ENCODE measurements at places on chromosomes 11 and 22.

GRCh38 chr22:35684270-35684700 is 33.4 kb upstream of the APOL5 start:
- DNase-seq = no peak

DNA sequence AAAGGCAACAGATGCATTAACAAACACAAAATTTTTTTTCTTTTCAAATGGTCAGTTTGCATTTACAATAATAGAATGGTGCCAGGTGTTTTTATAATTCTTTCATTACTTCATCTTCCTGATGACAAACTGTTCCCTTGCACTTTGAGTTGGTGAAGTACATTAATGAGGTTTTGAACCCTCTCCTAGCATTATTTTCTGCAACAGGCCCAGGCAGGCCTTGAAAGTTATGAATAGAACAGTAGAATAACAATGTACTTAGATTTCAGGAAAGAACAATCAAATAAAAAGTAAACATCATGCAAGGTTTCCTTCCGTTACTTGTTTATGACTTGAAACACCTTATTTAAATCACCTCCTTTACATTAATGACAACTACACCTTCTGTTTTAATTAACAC is 9.6 kb downstream of the BTG4 start:
- DNase-seq = peak; percentile 1

GRCh38 chr22:46504584-46504983 is 32.8 kb downstream of the CELSR1 start:
- no peak for DNase-seq

DNA sequence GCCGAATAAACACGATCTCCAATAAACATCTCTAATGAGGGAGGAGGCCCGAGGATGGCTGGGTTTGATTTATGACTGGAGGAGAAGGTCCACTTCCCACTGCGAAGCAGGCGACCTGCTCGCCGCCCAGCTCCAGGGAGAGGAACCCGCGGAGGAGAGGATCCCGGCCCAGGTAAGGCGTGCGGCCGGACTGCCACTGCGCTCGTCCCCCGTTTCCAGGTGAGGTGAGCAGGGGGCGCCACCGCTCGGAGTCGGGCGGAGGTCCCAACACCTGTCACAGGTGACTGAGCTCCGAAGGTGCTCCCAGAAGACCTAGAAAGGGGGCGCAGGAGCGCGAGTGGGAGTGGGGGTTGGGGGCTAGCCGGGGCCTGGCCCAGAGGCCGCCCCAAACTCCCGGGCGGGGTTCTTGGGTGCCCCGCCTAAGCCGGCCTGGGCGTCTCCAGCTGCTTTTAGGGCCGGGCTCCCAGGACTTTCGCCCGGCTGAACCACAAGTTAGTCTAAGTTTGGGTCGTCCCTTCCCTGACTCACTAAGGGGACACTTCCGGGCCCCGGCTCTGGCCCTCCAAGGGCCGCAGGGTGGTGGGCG is 5.4 kb upstream of the PAX6 start:
- DNase-seq = no peak

DNA sequence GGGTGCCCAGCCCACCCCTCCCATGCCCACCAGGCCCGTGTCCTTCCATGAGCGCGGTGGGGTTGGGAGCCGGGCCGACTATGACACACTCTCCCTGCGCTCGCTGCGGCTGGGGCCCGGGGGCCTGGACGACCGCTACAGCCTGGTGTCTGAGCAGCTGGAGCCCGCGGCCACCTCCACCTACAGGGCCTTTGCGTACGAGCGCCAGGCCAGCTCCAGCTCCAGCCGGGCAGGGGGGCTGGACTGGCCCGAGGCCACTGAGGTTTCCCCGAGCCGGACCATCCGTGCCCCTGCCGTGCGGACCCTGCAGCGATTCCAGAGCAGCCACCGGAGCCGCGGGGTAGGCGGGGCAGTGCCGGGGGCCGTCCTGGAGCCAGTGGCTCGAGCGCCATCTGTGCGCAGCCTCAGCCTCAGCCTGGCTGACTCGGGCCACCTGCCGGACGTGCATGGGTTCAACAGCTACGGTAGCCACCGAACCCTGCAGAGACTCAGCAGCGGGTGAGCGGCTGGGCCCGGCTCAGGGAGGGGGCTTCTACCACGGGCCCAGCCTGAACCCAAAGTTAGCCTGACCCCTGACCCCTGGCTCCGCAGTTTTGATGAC is 3.0 kb downstream of the PKP3 start:
- no peak for DNase-seq

GRCh38 chr11:69572861-69573260 is 68.1 kb upstream of the CCND1 start:
- no peak for DNase-seq

DNA sequence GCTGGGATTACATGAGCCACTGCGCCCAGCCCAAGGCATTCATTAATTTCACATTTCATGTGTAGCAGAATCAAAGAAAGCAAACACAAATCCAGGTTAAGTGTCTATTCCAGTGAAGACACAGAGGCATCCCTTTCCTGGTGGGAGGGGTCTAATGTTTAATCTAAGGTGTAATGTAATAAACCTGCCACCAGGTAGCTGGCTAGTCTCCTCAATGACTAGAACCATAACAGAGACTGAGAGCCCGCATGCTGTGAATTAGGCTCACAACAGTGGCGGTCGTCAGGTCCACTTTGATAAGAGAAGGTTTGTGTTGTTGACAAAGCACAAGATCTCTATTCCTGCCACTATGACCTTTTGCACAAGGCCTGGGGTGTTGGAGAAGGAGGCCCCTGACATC is 64.2 kb upstream of the ADA2 start:
- no peak for DNase-seq

DNA sequence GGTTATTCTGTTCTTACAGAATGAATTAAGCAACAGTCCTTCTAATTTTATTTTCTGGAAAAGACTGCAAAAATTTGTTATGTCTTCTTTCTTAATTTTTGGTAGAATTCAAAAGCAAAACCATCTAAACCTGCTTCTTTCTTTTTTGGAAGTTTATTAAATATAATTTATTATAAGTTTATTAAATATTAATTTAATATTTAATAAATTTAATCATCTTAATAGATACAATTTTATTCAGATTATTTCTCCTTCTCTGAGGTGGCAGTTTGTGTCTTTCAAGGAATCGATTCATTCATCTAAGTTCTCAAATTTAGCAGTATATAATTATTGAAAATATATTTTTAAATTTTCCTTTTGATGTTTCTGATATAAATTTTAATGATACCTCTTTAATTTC is 837.5 kb upstream of the LRRC4C start:
- no peak for DNase-seq

DNA sequence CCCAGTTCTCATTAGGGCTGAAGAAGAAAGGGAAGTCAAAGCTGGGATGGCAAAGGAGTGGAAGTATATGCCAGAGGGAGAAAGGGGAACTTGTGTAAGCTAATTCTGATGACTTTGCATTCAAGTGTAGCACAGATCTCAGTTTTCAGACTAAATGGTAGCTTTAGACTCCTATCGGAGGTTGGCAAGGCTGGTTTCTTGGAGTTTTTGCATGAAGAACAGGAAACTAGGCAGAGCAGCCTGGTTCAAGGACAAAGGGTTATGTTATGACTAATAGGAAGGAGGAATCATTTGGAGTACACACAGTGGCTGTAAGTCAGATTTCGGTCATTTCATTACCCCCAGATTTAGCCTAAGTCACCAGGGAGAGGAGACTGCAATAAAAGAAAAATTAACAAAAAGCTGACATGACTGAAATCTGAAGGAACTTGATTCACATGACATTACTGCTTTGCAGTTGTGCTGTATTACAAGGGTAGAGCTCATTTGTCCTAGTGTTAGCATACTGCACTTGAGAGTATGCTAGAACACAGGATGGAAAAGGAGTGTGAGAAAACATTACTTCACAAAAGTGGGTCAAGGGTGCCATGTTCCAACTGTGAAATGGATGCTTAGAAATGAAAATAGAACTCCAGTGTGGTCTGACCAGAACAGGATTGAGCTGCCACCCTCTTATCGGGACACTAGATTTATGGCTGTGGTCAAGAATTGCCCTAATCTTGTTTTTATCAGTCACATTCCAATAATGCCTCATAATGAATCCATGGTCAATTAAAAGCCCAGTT is 23.6 kb downstream of the ADM start:
- DNase-seq = no peak

DNA sequence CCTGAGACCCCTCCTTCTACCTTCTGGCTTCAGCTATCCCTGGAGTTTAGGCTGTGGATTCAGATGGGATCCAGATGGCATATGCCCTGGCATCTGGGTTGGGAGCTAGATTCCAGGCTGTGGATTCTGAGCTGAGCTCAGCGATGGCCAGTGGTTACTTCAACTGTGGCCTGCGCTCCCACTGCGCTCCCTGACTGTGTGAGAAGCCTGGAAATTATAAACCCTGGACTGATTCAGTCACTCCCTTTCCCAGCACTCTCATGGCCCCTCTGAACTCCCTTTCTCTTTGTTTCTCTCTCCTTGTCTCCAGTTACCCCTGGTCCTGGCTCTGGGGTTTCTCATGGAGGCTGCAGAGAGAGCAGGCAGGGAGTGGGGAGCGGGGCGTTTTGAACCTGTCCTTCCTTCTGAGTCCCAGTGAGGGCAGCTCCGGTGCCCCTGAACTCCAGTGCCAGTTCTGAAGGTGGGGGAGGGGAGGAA is 4.8 kb downstream of the ARHGEF17 start:
- no peak for DNase-seq

DNA sequence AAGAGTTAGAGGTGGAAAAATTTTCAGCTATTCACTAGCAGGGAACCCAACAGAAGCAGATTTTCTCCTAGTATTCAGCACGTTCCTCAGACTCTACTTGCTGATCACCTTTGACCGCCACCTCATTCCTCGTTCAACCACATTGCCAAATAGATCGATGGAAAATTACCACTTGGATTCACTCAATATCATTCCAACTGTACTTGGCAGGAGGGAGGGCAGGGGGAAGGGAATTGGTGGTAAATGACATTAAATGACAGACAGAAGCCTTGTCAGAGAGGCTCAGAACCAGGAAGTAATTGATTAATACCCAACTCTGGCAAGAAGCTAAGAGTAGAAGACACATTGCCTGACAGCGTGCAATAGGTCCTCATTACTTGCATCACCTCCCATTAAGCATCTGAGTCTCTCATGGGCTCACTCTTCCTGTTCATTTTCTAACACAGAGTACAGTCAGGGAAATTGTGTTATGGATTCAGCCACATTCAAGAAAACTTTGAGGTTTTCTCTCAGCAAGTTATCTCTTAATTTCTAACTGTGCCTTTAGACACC is 240.5 kb upstream of the FAT3 start:
- no peak for DNase-seq

DNA sequence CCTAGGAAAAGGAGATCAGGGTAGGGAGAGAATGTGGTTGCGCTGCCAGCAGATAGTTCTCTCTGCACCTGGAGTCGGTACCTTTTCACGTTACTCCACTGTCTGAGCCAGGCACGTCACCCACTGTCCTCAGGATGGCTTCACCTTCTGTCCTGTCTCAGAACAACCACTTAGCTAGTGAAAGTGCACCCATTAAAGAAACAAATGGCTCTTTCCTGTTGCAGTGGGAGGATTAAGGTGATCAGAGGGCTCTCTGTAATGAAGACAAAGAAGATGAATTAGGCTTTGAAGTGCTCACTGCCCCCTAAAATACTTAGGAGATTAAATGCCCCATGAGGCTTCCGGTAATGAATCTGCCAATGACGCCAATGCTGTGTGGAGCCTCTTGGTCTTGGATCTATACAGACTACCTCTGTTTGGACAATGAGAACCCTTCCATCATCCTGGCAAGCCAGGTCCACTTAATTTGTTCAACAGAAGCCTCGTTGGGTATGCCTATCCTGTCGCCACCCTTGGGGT is 113.7 kb downstream of the INSC start:
- no peak for DNase-seq

GRCh38 chr11:13776134-13776815 is 107.8 kb downstream of the FAR1 start:
- no peak for DNase-seq

GRCh38 chr11:29989174-29989970 is 27.5 kb downstream of the KCNA4 start:
- DNase-seq = no peak

- no peak for DNase-seq
Observed at GRCh38 chr11:81995889-81996288, 737.8 kb downstream of the FAM181B start.

DNA sequence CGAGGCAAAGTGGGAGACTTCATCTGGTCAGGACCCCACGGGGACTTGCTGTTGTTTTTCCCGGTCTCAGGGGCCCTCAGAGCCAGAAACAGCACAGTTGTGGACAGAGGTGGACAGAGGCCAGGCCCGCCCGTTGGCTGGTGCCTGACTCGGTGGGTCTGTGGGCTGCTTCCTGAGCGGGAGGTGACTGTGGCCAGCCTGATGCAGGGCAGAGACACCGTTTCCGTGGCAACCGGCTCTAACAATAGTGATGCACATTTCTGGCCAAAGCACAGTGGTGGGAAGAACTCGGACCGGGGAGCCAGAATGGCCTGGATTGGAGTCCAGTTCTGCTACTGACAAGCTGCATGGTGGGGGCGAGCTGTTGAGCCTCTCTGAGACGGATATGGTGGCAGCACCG is 58.7 kb upstream of the ATXN10 start:
- DNase-seq = no peak

DNA sequence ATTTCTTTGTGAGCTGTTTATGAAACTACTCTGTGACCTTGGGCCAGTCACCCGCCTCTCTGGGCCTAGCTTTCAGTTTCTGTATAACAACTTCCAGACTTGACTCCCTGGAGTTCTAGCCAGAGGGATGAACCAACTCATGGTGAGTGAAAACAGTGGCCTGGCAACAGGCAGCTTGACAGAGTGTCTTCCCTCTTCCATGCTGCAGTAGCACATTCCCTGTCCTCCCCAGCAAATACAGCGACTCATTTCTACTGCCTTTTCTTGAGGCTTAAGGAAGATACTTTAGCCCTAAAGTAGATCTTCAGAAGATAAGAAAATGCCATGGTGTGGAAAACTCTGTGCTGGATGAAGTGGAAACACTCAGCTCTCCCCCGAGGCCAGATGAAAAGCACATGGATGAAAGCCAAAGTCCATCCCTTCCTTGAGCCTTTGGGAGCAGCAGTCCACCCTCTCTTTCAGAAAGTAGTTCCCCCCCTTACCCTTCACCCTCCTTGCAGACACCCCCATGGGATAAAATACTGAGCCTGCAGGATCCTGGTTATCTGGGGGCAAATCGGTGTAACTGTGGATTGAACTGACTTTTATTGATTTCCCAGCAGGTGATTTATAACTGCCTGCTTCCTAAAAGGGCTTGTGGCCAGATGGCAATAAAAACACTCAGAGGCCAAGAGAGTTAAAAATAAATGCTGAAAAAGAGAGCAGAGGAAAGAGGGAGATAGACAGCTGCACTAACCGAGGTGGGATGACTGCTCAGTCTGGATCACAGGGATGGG is 24.1 kb downstream of the IRAG1 start:
- no peak for DNase-seq

- DNase-seq = no peak
Observed at GRCh38 chr11:69636512-69637197, 4.3 kb upstream of the CCND1 start.

All from NCI-H1436 (cell line).